ENCODE measurements at places on chromosomes 12 and 14. TPM values are rescaled to one million over a fixed set of nuclear protein-coding genes. Genes with fewer than 3 reads are reported as not detected.

GRCh38 chr12:44847403-44847802, 28.7 kb downstream of the NELL2 start:
- no peak for DNase-seq
- peak overlapping the region; percentile 94 for H3K27ac ChIP-seq
- H3K27me3 ChIP-seq: no peaks in the 10 kb centered on the region
- peaks cover 5% of the 10 kb centered on the region for H3K36me3 ChIP-seq
- H3K4me3 ChIP-seq: peak overlapping the region; percentile 63

DNA sequence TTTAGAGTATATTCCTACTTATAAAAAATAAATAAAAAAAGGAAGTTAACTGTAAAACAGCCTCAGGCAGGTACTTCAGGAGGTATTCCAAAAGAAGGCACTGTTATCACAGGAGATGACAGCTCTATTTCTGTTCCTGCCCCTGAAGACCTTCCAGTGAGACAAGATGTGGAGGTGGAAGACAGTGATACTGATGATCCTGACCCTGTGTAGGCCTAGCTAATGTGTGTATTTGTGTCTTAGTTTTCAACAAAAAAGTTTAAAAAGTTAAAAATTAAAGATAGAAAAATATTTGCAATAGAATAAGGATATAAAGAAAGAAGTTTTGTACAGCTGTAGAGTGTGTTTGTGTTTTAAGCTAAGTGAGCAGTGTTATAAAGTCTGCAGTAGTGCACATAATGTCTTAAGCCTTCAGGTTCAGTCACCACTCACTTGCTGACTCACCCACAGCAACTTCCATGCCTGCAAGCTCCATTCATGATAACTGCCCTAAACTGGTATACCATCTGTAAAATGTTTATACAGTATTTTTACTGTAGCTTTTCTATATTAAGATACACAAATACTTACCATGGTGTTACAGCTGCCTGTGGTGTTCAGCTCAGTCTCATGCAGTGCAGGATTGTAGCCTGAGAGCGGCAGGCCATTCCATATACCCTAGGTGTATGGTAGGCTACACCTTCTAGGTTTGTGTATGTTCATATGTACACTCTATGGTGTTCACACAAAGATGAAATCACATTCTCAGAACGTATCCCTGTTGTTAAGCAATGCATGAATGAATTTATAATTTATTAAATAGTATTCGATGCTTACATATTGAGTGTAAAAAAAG, 121.1 kb downstream of the ANO6 start:
- H3K4me3 ChIP-seq: no peak overlapping the region
- H3K36me3 ChIP-seq: peaks cover 6% of the 10 kb centered on the region
- H3K27ac ChIP-seq: no peak overlapping the region
- H3K27me3 ChIP-seq: no peaks in the 10 kb centered on the region
- H3K4me1 ChIP-seq: no peaks in the 10 kb centered on the region
- no peak for DNase-seq

DNA sequence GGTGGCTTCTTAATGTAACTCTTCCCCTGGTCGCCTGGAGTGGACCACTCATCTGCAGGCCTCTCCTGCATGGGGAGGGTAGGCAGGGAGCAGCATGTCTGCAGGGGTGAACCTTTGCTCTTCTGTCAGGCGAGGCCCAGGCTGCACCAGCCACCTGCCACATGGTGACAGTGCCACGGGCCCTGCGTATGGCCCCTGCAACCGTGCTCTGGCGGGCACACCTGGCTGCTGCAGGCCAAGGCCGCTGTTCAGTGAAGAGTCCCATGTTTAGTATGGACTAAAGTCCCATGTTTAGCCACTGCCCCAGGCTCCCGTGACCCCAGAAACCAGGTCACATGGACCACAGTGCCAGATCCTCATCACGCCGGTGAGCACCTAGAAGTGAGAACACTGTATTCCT, 187.0 kb downstream of the ADGRD1 start:
- H3K27ac ChIP-seq: no peak overlapping the region
- no peaks in the 10 kb centered on the region for H3K36me3 ChIP-seq
- H3K4me1 ChIP-seq: no peaks in the 10 kb centered on the region
- no peak for DNase-seq
- H3K4me3 ChIP-seq: no peak overlapping the region

GRCh38 chr12:46219877-46220655, 48.8 kb downstream of the SLC38A1 start:
- peak; percentile 70 for DNase-seq
- peaks cover 98% of the 10 kb centered on the region for H3K4me1 ChIP-seq
- H3K4me3 ChIP-seq: peak overlapping the region; percentile 68

The TAS2R31 gene
- 4.5 TPM for total RNA-seq

The ASB2 gene
- total RNA-seq: 21.1 TPM

DNA sequence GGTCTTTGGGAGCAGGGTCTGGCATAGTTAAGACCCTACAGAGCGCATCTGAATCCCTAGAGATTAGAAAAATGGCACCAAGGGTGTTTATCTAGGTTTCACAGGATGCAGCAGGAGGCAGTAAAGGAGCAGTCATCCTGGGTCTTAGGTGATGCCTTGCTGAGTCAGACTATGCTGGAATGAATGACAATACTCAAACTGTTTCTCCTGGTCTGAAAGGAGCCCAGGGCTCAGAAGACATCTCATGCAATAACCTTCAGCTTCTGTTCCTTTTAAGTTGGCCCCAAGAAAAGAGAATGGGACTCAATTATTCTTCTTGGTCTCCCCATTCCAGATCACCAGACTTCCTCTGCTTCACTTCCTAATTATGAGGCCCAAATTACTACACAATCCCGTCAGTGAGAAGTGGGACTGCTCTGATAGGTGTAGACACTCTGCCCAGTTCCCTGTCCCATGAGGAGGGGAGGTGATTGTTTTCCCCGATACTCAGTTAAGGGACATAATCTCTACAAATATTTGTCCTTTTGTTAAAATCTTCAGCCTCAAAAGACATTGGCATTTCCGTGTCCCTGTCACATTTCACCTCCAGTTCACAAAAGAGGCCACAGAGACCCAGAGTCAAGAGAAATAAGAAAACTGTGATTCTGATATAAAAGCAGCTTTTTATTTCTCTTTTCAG, 14.8 kb upstream of the APOF start:
- no peak overlapping the region for H3K27ac ChIP-seq
- DNase-seq: no peak
- H3K27me3 ChIP-seq: peaks cover 8% of the 10 kb centered on the region
- no peaks in the 10 kb centered on the region for H3K36me3 ChIP-seq

DNA sequence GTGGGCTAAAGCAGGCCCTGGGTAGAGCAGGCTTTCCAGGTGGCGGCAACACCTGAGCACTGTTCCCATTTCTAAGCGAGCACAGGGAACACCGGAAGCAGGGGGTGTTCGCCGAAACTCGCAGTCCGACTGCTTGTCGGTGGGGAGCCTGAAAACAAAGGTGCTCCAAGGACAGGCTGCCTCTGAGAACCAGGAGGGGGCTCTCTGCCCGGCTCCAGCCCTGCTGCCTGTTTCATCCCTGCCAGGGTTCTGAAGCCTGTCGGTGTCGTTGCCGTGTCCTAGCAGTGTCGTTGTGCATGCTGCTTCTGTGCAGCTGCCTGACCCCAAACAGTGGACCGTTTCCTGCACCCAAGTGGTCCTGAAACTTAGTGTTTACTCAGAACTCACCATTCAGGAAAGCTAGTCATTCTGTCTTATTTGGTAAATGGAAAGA, 21.8 kb downstream of the CCNK start:
- H3K4me3 ChIP-seq: no peak overlapping the region
- no peak overlapping the region for H3K27ac ChIP-seq
- no peaks in the 10 kb centered on the region for H3K27me3 ChIP-seq
- no peaks in the 10 kb centered on the region for H3K4me1 ChIP-seq
- peaks cover 56% of the 10 kb centered on the region for H3K36me3 ChIP-seq

The DACT1 gene
- total RNA-seq: 2.3 TPM

- no peak overlapping the region for H3K4me3 ChIP-seq
- no peaks in the 10 kb centered on the region for H3K36me3 ChIP-seq
- DNase-seq: no peak
- H3K4me1 ChIP-seq: no peaks in the 10 kb centered on the region
- H3K27ac ChIP-seq: no peak overlapping the region
Measured at GRCh38 chr14:99563749-99564129, 40.3 kb downstream of the CCDC85C start.

DNA sequence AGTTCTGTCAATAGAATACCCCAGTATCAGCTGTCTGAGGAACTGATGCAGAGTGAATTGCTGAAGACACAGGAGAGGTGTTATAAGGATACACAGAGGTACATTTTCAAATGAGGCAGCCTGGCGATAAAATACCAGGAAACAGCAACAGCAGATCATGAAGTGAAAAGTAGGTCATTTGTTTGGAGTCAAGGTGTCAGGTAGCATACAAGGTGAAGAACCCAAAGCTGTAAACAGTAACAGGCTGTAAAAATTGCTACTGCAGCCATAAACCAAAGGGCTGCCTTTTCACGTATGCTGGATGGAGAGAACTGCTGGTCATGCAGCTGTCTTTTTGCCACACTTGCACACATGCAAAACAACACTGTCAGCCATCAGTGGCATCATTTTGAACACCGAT, 9.3 kb upstream of the TWF1 start:
- peaks cover 26% of the 10 kb centered on the region for H3K27me3 ChIP-seq
- H3K4me1 ChIP-seq: no peaks in the 10 kb centered on the region
- no peak overlapping the region for H3K4me3 ChIP-seq
- DNase-seq: no peak
- H3K27ac ChIP-seq: no peak overlapping the region

DNA sequence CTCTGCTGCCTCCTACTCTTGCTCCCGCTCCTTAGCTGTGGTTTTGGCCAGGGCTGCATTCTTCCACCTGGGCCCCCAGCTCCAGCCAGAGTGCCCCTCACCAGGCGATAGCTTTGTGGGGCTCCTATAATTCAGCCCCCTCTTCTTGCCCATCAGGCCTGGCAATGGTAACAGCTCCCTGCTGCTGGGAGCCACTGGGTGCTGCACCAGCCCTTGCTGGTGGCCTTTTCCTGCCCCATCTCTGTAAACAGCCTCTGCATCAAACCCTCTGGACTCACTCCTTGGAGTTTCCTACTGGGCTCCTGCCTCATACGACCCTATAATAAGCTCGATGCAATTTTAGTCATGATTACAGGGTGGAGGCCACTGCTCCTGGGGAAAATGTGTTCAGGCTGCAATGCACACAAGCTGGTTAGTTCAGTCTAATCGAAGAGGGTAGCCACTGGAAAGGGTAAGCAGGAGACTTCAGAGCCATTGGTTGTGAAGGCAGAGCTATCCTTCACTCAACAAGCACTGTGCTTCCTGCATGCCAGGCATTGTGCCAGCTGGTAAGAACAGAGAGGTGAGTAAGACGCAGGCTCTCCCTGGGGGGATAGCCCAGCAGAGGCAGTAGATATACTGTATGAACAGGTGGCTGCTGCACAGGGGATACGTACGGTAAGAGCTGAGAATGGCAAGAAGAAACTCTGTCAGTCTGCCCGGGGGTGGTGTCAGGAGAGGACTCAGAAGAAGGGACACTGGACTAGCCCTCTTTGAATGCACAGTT, 24.7 kb downstream of the CLMN start:
- no peak for DNase-seq
- no peak overlapping the region for H3K27ac ChIP-seq
- H3K36me3 ChIP-seq: no peaks in the 10 kb centered on the region
- no peak overlapping the region for H3K4me3 ChIP-seq

The KRT3 gene
- 0.08 TPM for total RNA-seq
